ENCODE measurements at places on chromosomes 4 and X. TPM values are rescaled to one million over a fixed set of nuclear protein-coding genes. Genes with fewer than 3 reads are reported as not detected.

GRCh38 chr4:145887241-145887991 lies 51.2 kb downstream of the ZNF827 start:
- peak; percentile 56 for DNase-seq

The SPANXD gene
- total RNA-seq, result not detected

DNA sequence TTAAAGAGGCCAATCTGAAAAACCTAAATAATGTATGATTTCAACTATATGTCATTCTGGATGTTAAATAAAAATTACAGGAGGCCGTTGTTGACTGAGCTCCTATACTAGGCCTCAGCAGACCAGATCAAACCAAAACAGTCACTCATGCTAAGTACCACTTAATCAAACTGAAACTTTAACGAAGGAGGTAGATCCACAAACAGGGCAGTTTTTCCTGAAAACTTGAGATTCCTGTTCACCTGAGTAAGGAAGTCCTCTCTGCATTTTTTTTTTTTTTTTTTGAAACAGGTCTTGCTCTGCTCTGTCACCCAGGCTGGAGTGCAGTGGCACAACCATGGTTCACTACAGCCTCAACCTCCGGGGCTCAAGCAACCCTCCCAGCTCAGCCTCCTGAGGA lies 27.7 kb downstream of the MANBA start:
- DNase-seq, result no peak

The TRIML2 gene
- total RNA-seq, result not detected

GRCh38 chrX:17768997-17769396 lies 31.7 kb downstream of the SCML1 start:
- DNase-seq, result no peak

DNA sequence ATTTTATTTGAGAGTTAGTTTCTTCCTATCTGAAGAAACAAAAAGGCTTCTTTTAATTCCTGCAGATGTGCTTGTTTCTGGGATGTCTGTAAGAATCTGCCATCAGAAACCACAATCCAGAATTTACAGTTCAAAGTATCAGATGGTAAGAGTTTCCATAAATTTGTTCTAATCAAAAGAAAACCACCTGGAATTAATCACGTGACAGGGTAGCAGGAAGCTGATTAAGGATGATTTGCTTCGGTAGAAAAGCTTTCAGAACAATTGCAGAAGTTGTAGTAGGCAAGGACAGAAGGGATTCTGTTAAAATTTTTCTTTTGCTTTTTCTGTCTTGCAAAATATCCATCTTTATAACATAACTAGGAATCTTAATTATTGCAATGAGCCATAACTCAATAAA lies 1975.1 kb upstream of the AGA start:
- DNase-seq, result no peak

The STBD1 gene
- 4.6 TPM for total RNA-seq
